Activated T-cell treated with anti-CD3 and anti-CD28 coated beads, Interleukin-2, amount 50 U/mL, for 24 hours (primary cell): ENCODE measurements at places on chromosomes 16 and 17.
A peak's percentile ranks its signal among the peaks of the same experiment; 100 is the strongest.

- H3K36me3 ChIP-seq = no peaks in the 10 kb centered on the region
- no peak overlapping the region for H3K27ac ChIP-seq
- H3K4me1 ChIP-seq = peaks cover 2% of the 10 kb centered on the region
Measured at GRCh38 chr17:62672957-62673356, 45.5 kb downstream of the MRC2 start.

- DNase-seq = no peak
- H3K4me3 ChIP-seq = no peak overlapping the region
- H3K36me3 ChIP-seq = no peaks in the 10 kb centered on the region
- H3K27ac ChIP-seq = no peak overlapping the region
- no peaks in the 10 kb centered on the region for H3K27me3 ChIP-seq
- H3K4me1 ChIP-seq = peaks cover 7% of the 10 kb centered on the region
Measured at GRCh38 chr17:1574697-1575471, 12.3 kb upstream of the PITPNA start.

DNA sequence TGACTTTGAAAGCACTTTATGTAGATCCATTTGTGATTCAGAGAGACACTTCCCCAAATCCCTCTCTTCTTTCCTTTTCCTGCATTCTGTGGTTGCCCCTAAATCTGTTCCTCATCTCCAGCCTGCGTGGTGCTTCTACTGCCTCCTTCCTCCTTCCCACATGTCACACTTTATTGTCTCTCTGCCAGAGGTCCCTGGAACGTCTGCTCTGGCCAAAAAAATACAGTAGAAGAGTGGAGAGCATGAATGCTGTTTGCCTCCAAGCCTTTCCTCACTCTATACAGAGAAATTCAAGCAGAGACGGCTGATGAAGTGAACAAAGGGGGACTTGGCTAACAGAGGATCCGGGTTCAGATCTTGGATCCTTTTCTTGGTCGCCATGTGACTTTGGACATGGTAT is 22.8 kb upstream of the IRX3 start:
- DNase-seq = no peak
- peaks cover 12% of the 10 kb centered on the region for H3K27me3 ChIP-seq
- H3K27ac ChIP-seq = no peak overlapping the region

- no peak for DNase-seq
- no peak overlapping the region for H3K27ac ChIP-seq
- no peaks in the 10 kb centered on the region for H3K36me3 ChIP-seq
Measured at GRCh38 chr17:38339891-38340290, 3.9 kb downstream of the GPR179 start.

DNA sequence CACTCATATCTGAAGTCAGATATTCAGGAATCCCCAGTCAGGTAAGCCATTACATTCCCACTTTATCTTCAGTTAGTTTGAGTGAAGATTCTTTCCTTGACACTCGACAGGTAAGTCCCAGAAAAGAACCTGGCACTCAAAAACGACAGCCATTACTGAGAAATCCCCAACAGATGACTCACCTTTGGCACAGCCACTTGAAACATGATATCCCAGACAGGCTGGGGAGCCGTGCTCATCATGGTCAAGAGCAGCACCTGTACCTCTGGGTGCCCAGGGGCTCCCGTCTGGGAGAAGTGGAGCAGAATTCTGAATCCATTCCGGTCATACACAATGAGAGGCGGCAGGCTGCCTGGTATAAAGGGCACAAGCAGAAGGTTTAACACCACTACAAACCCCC is 16.8 kb upstream of the COG7 start:
- H3K4me1 ChIP-seq = no peaks in the 10 kb centered on the region
- no peaks in the 10 kb centered on the region for H3K27me3 ChIP-seq
- peaks cover 78% of the 10 kb centered on the region for H3K36me3 ChIP-seq

GRCh38 chr16:73051961-73052360 is 4.0 kb upstream of the ZFHX3 start:
- no peak overlapping the region for H3K27ac ChIP-seq
- peaks cover 41% of the 10 kb centered on the region for H3K27me3 ChIP-seq
- peaks cover 4% of the 10 kb centered on the region for H3K4me1 ChIP-seq
- DNase-seq = no peak
- no peaks in the 10 kb centered on the region for H3K36me3 ChIP-seq
- no peak overlapping the region for H3K4me3 ChIP-seq

DNA sequence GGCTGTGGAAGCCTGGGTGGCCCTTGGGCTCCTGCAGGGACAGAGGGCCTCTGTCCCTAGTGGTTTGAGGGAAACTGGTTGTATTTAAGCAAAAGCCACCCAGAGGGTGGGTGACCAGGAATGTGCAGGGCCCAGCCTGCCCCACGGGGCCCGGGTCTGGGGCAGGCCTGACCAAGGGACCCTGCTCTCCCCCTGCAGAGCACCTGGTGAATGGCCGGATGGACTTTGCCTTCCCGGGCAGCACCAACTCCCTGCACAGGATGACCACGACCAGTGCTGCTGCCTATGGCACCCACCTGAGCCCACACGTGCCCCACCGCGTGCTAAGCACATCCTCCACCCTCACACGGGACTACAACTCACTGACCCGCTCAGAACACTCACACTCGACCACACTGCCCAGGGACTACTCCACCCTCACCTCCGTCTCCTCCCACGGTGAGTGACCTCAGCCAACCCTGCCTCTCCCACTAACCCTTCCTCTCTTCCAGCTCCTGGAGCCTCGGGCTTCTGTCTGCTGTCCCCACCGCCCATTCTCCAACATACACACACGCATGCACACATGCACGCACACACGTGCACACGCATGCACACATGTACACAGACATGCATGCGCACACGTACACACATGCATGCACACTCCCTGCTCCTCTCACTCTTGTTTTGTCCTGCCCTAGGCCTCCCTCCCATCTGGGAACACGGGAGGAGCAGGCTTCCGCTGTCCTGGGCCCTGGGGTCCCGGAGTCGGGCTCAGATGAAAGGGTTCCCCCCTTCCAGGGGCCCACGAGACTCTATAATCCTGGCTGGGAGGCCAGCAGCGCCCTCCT is 10.4 kb downstream of the GALK1 start:
- no peak for DNase-seq
- H3K36me3 ChIP-seq = peaks cover 14% of the 10 kb centered on the region
- H3K27ac ChIP-seq = peak overlapping the region; percentile 34

DNA sequence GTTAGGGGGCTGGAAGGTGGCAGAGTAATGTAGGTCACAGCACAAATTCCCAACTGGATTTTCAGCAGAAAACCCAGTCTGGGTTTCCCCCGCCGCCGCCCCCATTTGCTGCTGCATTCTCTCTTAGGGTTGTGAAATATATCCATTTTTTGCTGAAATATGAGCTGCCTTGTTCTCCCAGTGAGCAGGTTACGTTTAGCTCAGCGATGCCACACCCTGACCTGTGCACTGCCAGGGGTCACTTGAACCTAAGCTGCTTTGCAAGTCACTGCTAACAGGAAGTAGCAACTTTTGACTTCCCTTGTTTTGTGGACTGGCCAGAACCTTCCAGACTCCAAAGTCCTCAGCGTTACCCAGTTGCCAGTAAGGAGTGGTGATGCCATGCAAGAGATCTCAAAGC is 274.1 kb downstream of the CPPED1 start:
- no peaks in the 10 kb centered on the region for H3K27me3 ChIP-seq
- H3K36me3 ChIP-seq = peaks cover 27% of the 10 kb centered on the region
- H3K4me1 ChIP-seq = peaks cover 42% of the 10 kb centered on the region
- no peak overlapping the region for H3K27ac ChIP-seq
- no peak for DNase-seq

DNA sequence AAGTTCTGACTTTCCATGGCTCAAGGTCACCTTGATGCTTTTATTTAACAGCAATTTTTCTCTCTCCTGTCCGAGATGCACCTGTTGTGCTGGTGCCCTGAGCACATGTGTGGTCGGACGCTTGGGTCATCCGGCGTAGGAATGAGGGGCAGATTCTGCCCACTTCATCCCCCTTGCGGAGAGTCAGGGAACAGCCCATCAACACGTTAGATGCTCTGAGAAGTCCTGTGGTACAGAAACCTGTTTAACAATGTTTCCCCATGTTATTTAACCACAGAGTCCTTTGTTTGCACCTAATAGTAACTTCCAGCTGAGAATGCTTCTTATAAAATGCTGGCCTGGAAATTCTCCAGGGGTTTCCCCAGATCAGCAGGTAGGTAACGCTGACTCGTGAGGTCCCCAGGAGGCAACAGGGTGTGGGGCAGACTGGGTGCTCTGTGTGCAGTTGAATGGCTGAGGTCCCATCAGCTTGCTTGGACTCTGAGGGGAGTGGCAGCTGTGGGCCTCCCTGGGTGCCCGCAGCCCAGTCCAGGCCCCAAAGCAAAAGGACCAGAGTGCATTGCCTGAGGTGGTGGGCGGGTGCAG is 17.8 kb downstream of the DOC2B start:
- H3K4me1 ChIP-seq = peaks cover under 1% of the 10 kb centered on the region
- H3K27ac ChIP-seq = no peak overlapping the region
- no peaks in the 10 kb centered on the region for H3K27me3 ChIP-seq

DNA sequence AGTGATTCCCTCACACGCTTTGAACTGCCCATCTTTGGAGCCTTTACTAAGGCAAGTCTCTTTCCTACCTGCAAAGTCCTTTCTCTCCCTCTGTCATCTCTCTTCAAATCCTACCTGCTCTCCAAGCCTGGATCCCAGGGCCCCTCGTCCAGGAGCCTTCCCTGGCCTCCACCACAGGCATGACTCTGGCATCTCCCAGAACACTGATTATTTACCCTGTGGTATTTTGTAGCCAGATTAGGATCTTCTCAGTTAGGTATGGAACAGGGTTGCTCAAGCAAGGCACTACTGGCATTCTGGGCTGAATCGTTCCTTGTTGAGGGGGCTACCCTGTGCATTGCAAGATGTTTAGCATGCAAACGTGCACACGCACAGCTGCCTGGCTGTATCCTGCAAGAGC is 31.9 kb upstream of the POLR3E start:
- peaks cover 85% of the 10 kb centered on the region for H3K36me3 ChIP-seq
- DNase-seq = no peak
- no peak overlapping the region for H3K27ac ChIP-seq

DNA sequence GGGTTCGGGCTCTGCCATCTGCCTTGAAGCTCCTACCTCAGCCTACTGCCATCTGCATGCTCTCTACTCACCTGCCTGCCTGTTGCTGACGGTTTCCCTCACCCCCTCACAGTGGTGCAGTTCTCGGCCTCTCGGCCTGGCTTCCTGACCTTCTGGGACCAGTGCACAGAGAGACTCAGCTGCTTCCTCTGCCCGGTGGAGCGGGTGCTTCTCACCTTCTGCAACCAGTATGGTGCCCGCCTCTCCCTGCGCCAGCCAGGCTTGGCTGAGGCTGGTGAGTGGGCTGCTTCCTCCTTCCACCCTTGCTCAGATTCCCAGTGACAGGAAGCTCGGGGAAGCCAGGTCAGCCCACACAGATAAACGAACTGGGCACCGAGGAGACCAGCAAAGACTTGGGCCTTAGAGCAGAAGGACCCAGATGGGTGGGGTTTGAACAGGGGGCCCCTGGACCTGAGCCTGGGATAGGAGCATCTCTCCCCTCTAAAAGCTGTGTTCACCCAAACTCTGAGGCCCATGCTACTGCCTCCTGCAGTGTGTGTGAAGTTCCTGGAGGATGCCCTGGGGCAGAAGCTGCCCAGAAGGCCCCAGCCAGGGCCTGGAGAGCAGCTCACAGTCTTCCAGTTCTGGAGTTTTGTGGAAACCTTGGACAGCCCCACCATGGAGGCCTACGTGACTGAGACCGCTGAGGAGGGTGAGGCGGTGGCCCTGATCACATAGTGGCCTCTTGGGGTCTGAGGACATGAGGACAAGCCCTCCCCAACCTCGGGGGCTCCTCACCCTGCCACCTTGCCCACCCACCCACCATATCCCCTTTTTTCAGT is 16.4 kb downstream of the RIPOR1 start:
- no peaks in the 10 kb centered on the region for H3K27me3 ChIP-seq
- peak overlapping the region; percentile 59 for H3K27ac ChIP-seq
- H3K36me3 ChIP-seq = peaks cover 57% of the 10 kb centered on the region
- no peak overlapping the region for H3K4me3 ChIP-seq

- no peak for DNase-seq
- H3K27ac ChIP-seq = no peak overlapping the region
- H3K36me3 ChIP-seq = no peaks in the 10 kb centered on the region
Measured at GRCh38 chr16:80720804-80721371, 83.5 kb downstream of the CDYL2 start.

- peaks cover 65% of the 10 kb centered on the region for H3K4me1 ChIP-seq
- H3K36me3 ChIP-seq = peaks cover 89% of the 10 kb centered on the region
- DNase-seq = no peak
- H3K27ac ChIP-seq = peak overlapping the region; percentile 100
Measured at GRCh38 chr17:16442141-16442540, 26.8 kb downstream of the TRPV2 start.

DNA sequence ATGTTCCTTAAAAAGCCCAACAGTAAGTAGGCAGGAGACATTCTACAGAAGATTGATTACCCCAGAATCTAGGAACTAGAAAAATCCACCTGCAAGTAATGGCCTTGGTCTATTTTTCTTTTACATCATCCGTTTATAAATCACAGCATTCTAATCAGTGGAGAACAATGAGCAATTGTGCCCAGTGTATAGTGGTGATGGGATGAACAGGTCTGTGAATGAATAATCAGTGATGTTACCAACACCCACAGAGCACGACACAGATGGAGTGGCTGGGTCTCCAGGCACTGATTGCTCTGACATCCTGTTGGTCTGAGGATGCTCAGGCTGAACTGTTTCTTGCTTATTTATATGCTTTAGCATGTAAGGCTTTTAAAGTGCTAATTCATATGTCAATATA is 1251.2 kb upstream of the CDH8 start:
- H3K4me1 ChIP-seq = no peaks in the 10 kb centered on the region
- H3K27me3 ChIP-seq = no peaks in the 10 kb centered on the region
- H3K36me3 ChIP-seq = no peaks in the 10 kb centered on the region
- no peak overlapping the region for H3K27ac ChIP-seq

- no peaks in the 10 kb centered on the region for H3K36me3 ChIP-seq
- H3K4me1 ChIP-seq = no peaks in the 10 kb centered on the region
- no peak for DNase-seq
Measured at GRCh38 chr16:66205287-66206231, 160.9 kb upstream of the CDH5 start.

- no peaks in the 10 kb centered on the region for H3K27me3 ChIP-seq
- peak; percentile 30 for DNase-seq
- H3K36me3 ChIP-seq = peaks cover 2% of the 10 kb centered on the region
- no peak overlapping the region for H3K4me3 ChIP-seq
- H3K27ac ChIP-seq = no peak overlapping the region
- H3K4me1 ChIP-seq = peaks cover 71% of the 10 kb centered on the region
Measured at GRCh38 chr16:84509032-84509950, 4.8 kb upstream of the MEAK7 start.

DNA sequence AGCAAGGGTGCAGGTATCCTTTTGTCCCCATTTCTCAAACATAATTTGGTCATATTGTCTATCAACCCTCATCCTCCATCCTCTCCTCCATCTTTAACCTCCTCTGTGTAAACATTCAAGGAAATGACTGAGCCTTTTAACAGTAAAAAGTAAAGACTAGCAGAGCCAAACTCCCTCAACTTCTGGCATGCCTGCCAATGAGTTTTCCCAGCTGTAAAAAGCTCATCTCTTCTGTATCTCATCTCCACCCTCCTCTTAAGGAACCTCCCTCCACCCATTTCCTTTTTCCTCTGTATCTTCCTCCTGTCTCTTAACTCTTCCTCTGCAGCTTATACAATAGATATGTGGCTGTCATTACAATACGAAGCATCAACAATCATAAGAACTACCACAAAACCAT is 76.9 kb upstream of the PSMD7 start:
- H3K4me1 ChIP-seq = no peaks in the 10 kb centered on the region
- no peak overlapping the region for H3K27ac ChIP-seq
- H3K27me3 ChIP-seq = peaks cover 4% of the 10 kb centered on the region
